ENCODE measurements at places on chromosomes 4 and X.
A peak's percentile ranks its signal among the peaks of the same experiment; 100 is the strongest.

- DNase-seq, result no peak
These were observed 8.4 kb downstream of the UBE2K start for GRCh38 chr4:39706334-39706733.

- DNase-seq, result no peak
These were observed 387.9 kb downstream of the BCOR start for GRCh38 chrX:39709812-39710211.

DNA sequence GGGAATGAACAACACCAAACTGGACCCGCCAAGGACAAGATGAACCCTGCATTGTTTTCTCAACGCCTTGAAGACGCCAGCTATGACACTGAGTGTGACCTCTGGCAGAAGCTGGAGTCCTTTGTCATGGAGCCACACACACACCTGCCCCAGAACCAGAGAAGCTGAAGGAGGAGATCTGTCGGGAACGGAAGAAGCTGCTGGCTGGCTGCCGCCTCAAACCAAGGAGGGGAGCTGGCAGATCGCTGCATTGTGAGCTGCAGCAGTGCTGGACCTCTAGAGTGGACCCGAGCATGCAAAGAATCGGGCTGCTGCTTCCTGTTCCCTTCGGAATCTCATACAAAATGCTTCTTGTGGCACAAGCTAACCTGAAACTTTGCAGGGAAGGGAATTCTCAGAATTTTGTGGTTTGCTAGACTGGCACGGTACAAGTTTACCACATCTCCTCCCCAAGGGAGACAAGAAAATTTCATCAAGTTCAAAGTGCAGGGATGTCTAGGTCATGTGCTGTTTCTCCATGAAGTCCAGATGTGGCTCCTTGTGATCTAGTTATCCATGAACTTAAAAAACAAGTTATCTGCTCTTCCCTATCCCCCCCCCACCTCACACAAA, 23.4 kb upstream of the GLRB start:
- no peak for DNase-seq

DNA sequence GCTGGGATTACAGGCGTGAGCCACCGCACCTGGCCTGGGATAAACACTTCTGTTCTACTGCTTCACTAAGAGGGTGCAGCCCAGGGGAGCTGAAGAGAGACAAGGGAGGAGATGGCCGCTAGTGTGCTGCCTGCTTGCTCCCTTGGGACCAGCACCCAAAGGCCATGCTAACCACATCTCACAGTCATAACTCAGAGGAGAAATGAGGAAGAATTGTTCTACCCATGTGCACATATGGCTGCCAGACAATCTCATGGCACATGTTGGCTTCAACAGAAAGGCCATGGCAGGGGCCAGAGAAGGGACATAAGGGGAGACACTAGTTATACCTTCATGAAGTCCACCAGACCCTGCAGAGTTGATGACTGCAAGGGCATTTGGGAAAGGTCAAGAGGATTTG, 22.4 kb downstream of the CLDN22 start:
- DNase-seq, result peak; percentile 54

DNA sequence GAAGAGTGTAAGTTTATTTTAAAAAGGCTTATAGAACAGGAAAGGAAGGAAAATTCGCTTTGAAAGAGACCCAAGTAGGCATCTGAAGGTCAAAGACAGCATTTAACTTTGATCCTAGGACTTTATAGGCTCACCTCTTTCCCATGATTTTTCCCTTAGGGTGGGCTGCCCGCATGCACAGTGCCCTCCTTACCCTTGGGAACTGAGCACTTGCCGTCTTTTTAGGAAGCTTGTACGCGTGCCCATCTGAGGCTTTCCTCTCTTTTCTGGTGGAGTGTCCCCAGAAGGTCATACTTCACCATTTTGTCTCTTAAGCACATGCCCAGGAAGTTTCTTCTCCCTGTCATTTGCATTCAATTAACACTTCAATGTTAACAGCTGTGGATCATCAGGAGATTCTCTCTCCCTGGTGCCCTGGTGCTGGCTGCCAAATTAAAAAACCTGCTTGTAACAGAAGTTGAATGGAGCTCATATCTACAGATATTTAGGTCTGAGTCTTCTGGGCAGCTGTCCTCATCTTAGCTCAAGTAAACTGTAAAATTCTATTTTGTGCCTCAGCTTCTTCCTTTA, 38.4 kb upstream of the IL9R start:
- DNase-seq, result no peak

DNA sequence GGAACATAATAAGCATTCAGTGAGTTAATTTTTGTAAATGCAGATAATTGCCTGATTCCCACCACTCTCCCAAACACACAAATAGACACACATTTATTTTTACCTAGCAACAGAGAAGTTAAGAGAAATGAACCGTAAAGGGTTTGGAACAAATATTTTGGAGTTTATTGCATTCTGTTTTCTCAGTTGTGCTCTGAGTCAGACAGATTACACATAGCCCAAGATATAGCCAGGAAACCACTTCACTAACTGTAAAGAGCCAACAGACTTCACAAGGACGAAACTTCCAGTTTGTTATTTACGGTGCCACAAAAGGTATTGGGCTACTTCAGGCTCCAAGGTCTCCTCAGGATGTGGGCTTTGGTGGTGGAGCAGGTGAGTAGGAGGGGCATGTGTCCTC, 217.0 kb downstream of the BMPR1B start:
- no peak for DNase-seq

DNA sequence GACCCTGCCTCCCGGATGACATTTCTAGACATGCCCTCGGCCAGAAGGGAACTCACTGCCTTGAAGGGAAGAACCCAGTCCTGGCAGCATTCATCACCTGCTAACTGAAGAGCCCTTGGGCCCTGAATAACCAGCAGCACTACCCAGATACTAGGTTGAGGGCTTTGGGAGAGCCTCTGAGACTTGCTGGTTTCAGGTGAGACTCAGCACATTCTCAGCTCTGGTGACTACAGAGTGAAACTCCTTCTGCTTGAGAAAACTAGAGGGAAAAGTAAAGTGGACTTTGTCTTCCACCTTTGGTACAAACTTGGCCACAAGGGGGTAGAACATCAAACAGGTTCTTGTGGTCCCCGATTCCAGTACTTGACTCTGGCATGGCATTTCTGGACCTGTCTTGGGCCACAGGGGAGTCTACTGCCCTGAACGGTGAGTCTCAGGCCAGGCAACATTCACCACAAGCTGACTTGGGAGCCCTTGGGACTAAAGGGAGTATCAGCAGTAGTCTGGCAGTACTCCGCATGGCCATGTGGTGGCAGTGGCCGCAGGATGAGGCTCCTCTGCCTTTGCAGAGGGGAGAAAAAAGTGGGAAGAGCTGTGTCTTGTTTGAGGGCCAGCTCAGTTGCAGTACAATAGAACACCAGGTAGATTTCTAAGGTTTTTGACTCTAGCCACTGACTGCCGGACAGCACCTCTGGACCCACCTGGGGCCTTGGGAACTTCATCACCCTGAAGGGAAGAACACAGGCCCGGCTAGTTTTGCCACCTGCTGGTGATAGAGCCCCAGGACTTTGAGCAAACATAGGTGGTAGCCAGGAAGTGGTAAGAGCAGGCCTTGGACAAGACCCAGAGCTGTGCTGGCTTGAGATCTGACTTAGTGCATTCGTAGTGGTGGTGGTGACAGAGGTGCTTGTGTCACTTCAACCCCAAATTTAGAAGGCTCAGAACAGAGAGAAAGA, 414.8 kb downstream of the OPHN1 start:
- DNase-seq, result peak; percentile 27

DNA sequence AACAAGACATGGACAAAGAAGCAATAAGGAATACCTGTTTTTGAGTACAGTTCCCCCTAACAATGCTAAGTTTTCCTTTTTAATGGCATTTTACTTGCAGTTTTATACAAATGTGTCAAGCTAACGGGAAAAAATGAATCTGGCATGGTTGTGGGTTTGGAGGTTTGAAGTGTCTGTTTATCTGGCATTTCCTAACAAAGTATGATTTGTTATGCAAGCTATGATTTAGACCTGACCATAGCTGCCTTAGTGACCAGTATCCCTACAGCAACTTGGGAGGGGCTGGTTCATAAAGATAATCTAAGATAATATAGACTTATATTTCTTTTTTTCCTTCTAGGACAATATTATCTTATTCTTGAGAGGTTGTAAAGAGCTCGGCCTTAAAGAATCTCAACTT, 60.6 kb downstream of the LIMCH1 start:
- no peak for DNase-seq

GRCh38 chr4:182277377-182277776, 34.2 kb downstream of the TENM3 start:
- DNase-seq, result no peak

DNA sequence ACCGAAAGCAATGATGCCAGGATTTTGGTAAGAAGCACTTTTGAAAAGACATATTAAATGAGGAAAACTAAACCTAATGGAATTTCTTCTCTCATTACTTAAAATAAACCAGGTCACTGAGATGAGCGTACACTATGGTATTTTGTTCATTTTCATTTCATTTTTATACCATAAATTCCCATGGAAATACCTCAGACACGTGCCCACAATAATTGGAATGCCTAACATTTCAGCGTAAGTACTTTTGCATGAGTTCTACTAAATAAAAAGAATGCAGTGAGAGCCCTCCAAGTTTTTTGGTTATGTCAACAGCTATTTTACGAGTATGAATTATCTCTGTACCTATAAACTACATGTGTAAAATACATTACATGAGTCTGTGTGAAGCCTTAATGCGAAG, 3.2 kb downstream of the CAMK2D start:
- no peak for DNase-seq

DNA sequence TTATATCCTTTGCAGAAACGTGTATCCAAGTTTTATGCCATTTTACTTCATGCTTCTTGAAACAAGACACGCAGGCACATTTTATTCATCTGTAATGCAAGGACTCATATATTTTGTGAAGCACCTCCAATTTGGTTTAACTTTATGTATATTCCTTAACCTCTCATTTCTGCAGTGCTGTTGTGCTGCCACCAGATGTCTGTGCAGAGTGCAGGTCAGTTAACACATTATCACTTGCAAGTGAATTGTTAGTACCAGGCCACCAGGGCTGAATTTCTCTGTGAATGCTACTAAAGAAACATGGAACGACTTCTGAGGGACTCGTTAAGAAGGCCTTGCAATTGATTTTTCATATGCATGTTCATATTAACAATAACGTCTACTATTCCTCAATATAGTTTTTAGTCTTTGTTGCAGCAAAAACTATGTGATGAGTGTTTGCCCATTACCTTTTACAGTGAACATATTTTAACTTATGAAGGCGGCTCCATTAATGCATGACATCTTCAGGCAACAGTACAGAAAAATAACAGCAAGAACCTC, 770.3 kb downstream of the NLGN4X start:
- DNase-seq, result no peak

DNA sequence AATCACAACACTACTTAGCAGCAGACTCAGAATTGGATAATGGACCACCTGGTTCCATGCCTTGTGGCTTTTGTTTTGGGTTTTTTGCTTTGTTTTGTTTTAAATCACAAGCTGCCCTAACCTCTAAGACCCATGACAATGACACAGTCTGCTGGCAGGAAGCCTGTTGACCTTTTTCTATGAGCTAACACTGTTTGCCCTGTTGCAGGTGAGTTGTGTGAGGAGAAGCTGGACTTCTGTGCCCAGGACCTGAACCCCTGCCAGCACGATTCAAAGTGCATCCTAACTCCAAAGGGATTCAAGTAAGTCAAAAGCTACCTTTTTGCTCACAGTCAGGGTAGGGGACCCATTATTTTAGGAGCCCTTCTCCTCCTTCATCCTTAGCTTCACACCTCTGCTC, 110.8 kb upstream of the PACRGL start:
- DNase-seq, result no peak

GRCh38 chr4:2386717-2387116, 31.7 kb downstream of the ZFYVE28 start:
- DNase-seq, result no peak

DNA sequence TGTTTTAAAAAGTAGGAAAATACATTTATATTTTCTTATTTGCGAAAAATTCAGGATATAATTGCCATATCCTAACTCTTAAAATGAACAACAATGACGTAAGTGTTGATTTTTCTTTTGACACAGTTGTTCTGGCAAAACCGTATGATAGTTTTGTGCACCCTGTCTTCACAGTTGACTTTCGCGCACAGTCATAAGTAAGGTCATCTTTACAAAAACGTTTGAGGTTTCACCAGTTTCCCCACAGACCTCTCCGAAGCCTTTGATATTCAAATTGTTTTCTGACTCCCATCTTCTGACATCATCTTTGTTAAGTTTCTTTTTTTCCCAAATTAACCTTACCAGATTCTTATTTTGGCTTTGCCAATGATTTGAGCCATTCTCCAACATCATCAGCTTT, 48.1 kb upstream of the ATXN3L start:
- DNase-seq, result no peak

DNA sequence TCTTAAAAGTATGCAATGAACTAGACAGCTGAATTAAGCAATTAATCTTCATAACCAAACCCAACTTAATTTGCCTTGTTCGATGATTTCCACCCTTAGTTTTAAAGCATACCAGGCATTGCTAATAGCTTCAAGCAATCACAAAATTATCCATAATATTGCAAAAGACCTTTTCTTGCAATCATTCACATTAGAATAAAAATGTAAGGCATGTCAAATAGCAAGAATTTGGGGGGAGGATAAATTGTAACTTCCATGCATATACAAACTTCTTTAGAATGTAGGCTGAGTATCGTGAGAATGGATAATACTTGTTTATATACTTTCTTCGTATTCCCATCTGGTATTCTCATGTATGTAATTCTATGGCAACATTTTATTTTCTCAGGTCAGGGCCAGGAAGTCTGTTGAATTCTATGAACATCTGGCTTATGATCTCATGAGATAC, 28.7 kb upstream of the BMP2K start:
- no peak for DNase-seq

GRCh38 chrX:43500246-43500645, 155.9 kb upstream of the MAOA start:
- no peak for DNase-seq

- no peak for DNase-seq
These were observed 17.0 kb downstream of the XKRX start for GRCh38 chrX:100911731-100912130.

DNA sequence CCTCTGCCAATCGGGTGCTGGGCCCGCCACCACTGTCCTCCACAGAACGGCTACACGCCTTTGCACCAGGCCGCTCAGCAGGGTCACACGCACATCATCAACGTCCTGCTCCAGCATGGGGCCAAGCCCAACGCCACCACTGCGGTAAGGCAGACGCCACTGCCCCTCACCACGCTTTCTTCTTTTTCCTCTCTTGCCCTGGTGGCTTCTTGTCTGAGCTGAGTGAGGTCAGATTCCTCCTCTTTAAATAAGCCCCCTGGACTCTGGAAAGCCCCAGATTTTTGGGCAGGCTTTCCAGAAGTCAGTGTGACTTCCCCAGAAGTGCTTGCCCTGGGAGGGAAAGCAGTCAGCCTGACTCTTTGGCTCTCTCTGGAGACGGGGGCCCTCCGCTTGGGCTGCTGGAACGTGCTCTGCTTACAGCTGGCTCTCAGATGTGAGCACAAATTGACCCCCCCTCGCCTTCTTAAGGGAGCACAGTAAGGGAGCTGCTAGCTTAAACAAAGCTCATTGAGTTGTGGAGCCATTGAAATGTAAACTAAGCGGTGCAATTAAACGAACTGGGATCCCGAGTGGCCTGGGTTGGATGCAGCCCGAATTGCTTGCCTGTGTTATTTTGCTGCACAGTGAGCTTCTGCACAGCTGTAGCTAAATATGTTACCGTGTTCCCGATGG, 243.1 kb downstream of the ANK2 start:
- no peak for DNase-seq

GRCh38 chrX:73127700-73128241, 48.5 kb upstream of the PABPC1L2A start:
- no peak for DNase-seq

GRCh38 chr4:138843616-138844015, 172.0 kb upstream of the NOCT start:
- DNase-seq, result no peak
